Heart left ventricle (tissue), 16 donors: ENCODE measurements at places on chromosomes 12 and 14.

DNA sequence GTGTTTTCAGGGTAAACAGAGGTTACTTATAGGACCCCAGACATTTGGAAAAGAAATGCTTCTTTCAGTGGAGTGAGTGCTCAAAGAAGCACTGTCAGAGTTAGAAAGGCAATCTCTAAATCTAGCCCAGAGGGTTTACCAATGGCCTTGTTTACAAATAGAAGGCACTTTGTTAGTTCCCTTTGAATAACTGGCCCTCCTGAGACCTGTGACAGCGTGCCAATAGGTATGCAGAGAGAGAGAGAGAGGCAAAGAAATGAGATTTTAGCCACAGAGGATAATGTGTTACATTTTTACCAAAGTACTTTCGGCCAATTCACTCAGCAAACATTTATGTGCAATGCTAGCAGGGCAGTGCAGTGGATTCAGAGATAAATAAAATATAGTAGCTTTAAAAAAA, 41.9 kb downstream of the TPH2 start:
- DNase-seq = no peak

GRCh38 chr12:74598819-74599218, 61.2 kb downstream of the ATXN7L3B start:
- no peak for DNase-seq

GRCh38 chr12:83656004-83656403, 969.3 kb downstream of the TMTC2 start:
- DNase-seq = no peak

DNA sequence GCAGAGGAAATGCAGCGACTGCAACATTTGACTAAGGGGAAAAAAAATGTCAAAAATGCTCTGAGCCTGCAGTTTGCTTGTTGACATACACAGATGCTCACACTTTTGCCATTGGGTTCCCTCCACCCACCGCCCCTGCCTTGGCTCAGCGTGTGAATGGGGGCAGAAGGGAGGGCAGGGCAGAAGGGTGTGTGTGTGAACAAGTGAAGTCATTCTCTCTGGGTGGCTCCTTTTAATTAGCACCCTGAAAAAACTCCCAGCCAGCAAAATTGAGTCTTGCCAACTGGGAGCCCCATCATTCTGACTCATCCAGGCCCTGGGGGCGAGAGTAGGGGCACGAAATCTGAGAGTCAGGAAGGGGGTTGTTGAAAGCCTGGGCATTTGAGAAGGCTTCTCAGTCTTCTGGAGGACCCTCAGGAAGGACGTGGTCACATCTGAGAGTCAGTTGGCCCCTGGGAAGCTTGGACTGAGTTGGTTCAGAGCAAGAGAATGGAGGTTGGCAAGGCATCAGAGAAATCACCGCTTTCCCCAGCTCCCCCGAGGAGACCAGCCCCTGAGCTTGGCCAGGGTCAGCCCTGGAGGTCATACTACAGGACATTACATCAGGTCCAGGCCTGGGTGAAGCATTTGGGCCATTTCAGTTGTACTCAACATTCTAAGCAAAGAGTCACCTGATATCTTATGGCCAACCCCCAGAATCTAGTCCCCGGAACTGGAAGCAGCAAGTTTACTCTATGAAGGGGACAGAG, 22.7 kb upstream of the KRT78 start:
- DNase-seq = no peak

GRCh38 chr14:78018283-78018682, 151.9 kb upstream of the NRXN3 start:
- no peak for DNase-seq

- no peak for DNase-seq
These were observed 266.3 kb downstream of the GLT1D1 start for GRCh38 chr12:129119537-129119936.

- no peak for DNase-seq
These were observed 18.0 kb downstream of the RIMBP2 start for GRCh38 chr12:130698106-130698505.

DNA sequence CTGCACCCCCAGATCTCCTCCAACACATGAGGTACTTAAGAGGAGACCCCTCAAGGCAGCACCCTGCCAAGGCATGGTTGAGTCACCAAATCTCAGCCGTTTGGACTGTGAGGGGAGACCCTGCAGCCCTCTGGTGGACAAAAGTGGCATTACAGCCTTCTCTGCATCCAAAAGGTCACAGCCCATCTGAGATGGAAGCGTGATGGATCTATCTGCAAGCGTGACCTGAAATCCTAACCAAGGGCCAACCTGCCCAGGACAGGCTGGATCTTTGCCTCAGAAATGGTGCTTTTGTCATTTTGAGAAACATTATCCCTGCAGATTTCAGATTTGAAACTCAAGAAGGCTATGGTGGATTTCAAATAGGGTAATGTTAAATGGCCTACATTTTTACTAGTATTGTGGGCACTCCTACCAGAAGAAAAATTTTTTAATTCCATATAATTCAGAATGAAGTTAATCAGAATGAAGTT, 23.7 kb upstream of the DHRS4 start:
- peak; percentile 76 for DNase-seq

DNA sequence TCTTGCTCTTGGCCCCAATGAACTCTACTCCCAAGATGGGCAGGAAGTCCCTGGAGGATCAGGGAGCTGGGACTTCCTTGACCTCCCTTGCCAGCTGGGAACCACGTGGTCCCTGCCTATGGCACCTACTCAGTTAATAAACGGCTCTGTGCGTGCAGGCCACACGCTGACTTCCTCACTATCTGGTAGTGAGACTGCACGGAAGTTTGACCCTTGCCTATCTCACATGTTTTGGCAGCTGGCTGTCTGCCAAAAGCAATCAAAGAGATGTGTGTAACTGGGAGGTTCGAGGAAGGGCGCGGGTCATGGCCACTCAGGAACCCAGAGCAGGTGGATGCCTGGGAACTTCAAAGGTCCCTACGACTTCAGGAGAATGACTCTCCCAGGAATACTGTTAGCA, 57.9 kb downstream of the RFLNA start:
- no peak for DNase-seq

- DNase-seq = no peak
These were observed 47.0 kb downstream of the VCPKMT start for GRCh38 chr14:50069325-50069724.

- peak; percentile 5 for DNase-seq
These were observed 69.5 kb upstream of the DIO3 start for GRCh38 chr14:101491841-101492240.
